ENCODE measurements at places on chromosomes 2 and 18.

DNA sequence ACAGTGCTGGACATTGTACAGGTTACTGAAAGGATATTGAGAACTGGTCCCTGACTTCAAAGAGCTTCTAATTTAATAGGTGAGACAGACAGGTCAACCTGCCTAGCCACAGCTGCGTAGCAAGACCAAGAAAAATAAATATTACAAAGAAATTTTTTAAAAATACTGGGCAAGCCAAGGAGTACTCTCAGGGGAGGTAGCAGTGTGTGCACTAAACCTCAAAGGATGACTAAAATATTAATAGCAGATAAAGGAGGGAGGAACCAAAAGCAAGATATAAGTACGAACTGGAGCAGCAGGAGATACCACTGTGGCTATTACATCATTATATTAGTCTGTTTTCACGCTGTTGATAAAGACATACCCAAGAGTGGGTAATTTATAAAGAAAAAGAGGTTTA lies 14.9 kb downstream of the SCG2 start:
- no peak for DNase-seq

DNA sequence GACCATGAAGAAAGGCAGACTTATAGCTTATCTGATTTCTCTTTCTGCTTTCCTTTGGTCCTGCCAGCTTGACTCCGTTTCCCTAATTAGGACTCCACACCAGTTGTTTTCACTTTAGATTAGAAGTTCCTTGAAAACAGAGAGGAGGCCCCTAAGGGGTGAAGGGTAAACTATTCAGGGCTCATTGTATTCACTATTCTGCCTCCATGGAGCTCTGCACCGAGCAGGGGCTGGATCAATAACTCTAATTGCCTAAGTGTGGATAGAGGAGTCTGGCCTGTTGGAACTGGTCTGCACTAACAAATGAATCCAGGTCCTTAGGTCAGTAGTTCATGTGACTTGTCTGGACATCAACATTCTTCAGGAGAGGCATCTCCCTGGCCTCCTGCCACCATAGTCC lies 36.1 kb upstream of the SKA1 start:
- no peak for DNase-seq

GRCh38 chr2:234823196-234823876 lies 128.5 kb upstream of the SH3BP4 start:
- no peak for DNase-seq

GRCh38 chr2:55585451-55586080 lies 31.9 kb downstream of the PPP4R3B start:
- no peak for DNase-seq

GRCh38 chr18:77366067-77366719 lies 116.5 kb downstream of the GALR1 start:
- DNase-seq = no peak

DNA sequence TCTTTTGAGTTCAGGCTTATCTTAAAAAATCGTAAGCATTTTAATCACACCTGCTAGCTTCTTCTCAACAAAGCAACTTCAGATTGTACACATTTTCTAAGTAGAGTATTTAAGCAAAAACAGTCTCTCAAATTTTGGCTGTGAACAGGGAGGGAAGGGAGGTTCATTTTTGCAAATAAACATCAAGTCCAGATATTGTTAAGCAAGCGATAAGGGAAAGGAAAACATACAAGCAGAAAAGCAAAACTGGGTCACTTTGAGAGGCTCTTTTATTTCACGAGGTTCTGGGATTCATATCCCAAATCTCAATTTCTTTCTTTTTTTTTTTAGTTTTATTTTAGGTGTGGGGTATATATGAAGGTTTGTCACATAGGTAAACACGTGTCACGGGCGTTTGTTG lies 79.9 kb downstream of the SLC25A12 start:
- no peak for DNase-seq

GRCh38 chr2:52919673-52920072 lies 847.9 kb upstream of the CHAC2 start:
- DNase-seq = no peak

- no peak for DNase-seq
Measured at GRCh38 chr2:22143840-22144239, 1020.1 kb downstream of the TDRD15 start.

DNA sequence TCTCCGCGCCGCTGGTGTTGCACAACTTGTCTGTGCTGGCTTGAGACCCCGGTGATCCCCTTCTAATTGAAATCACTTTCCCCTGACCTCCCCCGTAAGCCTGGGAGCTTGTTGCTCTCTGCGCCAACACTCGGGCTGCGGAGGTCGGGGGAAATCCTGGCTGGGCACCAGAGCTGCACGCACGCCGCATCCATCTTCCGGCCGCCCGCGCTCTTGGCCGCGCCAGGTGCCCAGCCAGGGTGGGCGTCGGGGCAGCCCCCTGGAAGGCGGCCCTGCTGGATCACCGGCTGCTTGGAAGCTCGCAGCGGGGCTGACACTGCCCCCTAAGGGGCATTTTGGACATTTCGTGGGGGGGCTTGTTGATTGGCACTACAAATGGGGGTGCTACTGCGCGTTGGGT lies 280.3 kb upstream of the SKOR2 start:
- no peak for DNase-seq

DNA sequence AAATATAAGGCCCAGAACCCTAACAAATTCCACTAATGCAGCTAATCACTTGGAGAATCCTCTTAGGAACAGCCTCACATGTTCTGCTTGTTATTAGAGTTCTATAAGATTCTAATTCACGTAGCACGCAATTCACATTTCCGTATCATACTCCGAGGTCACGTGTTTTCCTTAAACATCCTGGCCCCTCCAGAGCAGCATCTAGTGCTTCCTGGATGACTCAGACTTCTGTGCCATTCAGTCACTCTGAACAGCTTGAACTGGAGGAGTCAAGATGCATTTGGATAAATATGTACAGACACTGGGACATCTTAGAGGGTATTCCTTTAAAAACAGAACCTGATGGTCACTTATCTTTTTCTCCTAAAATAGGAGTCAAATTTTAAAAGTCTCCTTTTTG lies 156.5 kb downstream of the MYO5B start:
- DNase-seq = no peak
